Panc1 (cell line): ENCODE measurements at places on chromosomes 7 and 10.

GRCh38 chr10:11875494-11876281 lies 52.5 kb downstream of the PROSER2 start:
- peak; percentile 48 for DNase-seq

- DNase-seq: no peak
Observed at GRCh38 chr7:149664666-149665065, 108.7 kb downstream of the ZNF467 start.

GRCh38 chr10:88901206-88901983 lies 21.4 kb downstream of the STAMBPL1 start:
- DNase-seq: no peak

GRCh38 chr7:2374830-2375728 lies 20.5 kb downstream of the EIF3B start:
- no peak for DNase-seq

GRCh38 chr10:85537561-85537960 lies 829.0 kb downstream of the GRID1 start:
- DNase-seq: peak; percentile 46

- no peak for DNase-seq
Observed at GRCh38 chr10:84076540-84077195, 62.6 kb upstream of the GHITM start.

- DNase-seq: no peak
Observed at GRCh38 chr7:95996174-95996573, 223.8 kb downstream of the DYNC1I1 start.

DNA sequence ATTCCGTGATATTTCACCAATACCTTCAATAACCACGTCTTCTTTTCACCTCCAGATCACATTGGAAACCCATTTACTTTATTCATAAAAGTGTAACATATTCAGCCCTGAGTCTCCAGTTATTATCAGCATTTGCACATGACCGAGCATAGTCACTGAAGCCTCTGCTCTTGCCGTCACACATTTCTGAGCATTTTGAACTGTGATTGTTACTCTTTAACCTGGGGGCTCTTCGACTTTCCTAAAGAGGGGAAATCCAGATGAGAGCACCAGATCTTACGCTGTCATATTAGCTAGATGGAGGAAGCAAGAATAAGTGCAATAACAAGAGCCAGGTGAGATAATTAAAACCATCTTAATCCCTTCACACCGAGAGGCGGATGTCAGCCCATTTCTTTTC lies 260.0 kb upstream of the NRP1 start:
- no peak for DNase-seq

DNA sequence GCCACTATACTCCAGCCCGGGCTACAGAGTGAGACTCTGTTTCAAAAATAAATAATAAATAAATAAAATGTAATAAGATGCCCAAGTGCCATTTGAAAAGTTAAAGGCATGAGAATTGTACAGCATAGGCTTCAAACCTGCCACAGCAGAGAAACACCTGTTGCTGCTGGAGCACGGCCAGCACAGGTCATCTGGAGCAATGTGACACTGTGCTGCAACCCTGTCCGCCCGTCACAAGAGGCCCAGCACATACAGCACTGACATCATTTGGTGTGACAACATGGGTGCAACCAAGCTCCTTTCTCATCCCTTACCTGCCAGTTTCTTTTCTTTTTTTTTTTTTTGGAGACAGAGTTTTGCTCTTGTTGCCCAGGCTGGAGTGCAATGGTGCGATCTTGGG lies 1.3 kb downstream of the RFC2 start:
- no peak for DNase-seq

DNA sequence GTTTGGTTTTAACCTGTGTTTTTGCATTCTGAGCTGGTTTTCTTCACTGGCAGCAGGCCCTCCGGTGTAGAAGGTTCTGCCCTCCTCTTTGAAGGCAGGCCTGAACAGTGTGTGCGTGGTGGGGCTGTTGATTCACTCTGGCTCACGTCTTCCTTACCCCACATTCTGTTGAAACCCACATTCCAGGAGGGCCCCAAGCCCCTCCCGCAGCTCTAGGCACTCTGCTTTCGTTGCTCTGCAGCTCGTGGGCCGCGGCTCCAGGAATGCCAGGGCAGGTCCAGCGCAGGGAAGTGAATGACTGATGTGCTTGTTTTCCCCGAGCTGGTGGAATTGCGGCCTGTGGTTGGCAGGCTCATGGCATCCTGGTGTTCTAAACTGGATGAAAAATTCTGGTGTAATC lies 49.0 kb downstream of the HTRA1 start:
- no peak for DNase-seq

DNA sequence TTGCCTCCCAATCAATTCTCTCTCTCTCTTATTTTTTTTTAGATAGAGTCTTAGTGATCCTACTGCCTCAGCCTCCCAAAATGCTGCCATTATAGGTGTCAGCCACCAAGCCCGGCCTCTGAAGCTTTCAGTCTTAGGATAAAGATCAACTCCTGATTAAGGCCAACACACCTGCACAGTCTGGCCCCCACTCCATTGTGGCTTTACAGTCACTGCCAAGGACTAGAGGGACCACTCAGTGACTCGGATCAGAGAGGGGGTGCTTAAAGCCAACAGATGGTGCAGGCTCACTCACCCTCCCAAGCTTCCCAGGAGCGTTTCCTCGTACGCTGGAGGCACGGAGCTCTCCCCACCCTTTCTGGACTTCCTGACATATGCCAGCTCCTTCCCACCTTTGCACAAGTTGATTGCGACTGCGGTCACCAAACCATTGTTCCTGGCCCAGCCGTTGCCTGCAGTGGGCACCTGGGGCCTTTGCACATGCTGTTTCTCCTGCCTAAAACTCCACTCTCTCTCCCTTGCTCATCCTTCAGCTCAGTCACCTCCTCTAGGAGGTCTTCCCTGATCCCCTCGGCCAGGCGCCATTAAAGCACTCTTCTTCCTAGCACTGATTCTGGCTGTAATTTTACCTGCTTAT lies 1.7 kb upstream of the CDH23 start:
- DNase-seq: no peak

DNA sequence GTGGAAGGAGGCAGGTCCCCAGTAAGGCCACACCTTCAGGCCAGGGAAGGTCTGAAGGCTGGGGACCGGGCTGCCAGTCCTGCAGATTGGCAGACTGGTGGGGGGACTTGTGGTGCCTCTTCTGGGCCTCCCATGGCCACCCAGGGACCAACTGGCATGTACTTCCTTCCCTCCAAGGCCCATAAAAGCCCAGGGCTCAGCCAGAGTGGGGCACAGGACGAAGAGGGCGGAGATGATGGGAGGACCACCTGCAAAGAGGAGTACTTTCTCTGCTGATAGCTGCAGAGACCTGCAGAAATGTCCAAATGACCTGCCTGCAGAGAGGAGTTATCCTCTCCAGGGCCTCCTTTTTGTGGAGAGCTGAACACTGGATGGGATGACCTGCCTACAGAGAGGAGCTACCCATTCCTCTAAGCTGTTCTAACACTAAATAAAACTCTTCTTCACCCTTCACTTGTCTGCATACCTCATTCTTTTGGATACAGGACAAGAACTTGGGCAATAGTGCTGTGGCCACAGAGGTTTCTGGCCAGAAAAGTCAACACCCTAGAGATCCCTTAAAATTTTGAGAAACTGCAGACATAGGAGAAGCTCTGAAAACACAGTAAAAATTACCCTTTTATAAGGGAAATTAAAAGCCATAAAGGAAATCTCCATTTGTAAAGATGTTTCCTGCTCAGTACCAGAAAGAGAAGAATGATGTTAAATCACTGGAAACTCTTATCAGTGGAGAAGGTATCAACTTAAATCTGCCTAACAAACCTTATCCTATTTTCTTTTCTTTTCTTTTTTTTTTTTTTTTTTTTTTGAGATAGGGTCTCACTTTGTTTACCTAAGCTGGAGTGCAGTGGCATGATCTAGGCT lies 20.7 kb upstream of the PRF1 start:
- DNase-seq: no peak

- DNase-seq: no peak
Observed at GRCh38 chr10:24462889-24463552, 254.1 kb downstream of the KIAA1217 start.

DNA sequence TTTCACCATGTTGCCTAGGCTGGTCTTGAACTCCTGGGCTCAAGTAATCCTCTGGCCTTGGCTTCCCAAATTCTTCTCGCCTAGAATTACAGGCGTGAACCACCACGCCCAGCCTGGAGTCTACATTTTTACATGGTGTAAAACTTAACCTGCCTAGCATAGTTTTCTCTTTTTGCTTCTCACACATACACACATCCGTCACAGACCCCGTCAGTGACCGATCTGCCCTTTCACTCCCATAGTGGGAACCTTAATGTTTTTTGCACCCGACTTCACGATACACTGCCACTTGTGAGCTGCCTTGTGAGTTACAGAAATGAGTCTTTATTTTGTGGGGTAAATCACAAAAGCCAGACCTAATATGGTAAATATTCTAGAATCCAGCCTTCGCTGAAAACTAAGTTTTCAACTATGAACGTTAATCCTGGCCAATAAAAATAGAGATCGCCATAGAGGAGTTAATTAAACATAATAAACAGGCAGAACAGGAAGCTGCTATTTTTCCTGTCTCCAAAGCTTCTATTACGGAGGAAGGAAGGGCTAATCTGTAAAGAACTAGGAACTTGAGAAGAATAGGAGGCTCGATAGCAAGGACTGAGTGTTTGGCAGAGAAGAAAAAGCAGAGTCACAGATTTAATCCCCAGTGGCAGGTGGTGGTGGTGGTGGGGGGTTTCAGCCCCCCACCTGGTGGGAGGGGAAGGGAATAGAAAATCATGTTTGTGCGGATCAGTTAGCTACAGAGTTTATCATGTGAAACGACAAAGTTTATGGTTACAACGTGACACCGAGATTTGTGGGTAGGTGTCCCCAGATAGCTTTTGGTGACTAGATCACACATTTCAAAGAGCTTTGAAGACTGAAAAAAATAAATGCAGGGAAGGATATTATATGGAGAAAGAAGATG lies 14.7 kb upstream of the FAM171A1 start:
- no peak for DNase-seq

- no peak for DNase-seq
Observed at GRCh38 chr7:158956805-158957509, 100.6 kb downstream of the DYNC2I1 start.

- no peak for DNase-seq
Observed at GRCh38 chr7:11366118-11366517, 392.4 kb downstream of the PHF14 start.

- no peak for DNase-seq
Observed at GRCh38 chr10:130105724-130106123, 4.9 kb downstream of the C10orf143 start.

- no peak for DNase-seq
Observed at GRCh38 chr7:127114742-127115265, 137.9 kb downstream of the GRM8 start.

DNA sequence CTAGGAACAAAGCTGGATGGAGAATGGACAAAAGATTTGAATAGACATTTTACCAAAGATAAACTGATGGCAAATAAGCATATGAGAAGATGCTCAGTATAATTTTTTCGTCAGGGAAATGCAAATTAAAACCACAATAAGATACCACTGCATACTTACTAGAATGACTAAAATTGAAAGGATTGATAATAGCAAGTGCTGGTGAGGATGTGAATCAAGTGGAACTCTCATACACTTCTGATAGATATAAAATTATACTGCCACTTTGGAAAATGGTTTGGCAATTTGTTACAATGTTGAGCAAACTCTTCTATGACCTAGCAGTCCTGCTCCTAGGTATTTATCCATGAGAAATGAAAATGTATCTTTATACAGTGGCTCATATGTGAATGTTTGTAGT lies 83.3 kb downstream of the EXOC6 start:
- no peak for DNase-seq

DNA sequence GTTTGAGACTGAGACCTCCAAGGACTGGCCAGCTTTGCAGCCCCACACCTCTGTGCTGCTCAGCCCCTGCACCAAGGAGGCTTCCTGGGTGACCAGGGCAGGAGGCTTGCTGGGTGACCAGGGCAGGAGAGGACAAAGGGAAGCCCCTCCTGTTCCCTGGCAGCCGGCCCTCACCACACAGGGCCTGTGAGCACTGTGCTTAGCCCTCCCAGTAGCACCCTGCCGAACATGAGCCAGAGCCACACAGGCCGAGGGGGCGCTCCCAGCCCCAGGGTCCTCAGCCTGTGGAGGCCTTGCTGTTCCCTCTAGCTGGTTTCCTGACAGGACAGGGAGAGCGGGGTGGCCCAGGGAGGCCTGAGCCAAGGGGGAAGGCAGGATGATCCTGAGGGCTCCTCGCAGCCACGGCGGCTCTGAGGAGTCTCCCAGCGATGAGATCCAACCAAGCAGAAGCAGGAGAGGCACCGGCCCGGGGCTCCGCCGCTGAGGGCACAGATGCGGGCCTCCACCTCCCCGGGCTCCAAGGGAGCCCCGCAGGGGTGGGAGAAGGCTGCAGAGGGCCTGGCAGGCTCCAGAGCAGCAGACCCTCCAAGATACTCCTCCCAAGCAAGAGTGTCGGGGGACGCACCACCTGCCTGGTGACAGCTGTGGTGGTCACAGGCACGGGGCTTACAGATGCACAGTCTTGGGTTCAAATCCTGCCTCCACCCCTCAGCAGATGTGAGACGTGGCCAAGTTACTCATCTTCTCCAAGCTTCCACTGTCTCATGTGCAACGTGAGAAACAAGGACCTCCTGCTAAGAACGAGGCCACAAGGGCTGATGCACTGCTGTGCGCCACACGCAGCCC lies 22.5 kb downstream of the WDR86 start:
- no peak for DNase-seq

- DNase-seq: no peak
Observed at GRCh38 chr7:116018731-116019130, 11.8 kb downstream of the TFEC start.

GRCh38 chr7:134140889-134141867 lies 14.0 kb downstream of the LRGUK start:
- DNase-seq: peak; percentile 64

DNA sequence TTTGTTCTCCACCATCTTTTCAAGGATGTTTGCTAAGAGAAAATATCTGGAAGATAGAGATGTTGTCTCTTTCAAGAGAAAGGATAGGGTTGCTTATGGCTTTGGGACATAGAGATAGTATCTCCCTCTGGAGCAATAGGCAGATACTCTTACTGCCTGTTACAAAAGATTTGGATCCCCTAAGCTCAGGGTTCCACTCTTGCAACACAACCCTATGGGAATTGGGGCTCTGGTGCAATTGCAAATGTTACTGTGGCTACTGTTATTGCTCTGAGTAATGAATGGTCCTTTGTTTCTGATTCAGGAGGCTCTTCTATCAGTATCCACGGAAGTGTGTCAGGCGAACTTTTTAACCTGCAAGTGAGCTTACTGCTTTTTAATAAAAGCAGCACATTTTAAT lies 88.8 kb downstream of the GPR85 start:
- no peak for DNase-seq

DNA sequence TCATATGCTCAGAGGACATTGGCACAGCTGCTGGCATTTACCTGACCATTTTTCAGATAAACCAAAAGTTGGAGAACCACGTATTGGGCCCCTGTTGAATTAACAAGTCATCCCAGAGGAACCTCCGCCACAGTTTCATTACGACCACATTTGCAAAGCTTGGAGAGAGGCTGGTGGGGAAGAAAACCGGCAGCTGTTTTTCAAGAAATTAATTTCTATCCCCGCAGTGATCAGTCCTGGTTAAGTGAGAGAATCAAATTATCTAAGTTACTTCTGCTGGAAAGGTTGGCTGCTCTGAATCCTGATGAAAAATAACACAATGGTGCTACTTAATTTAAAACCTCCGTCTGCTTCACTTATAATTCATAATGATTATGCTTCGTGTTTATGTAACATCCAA lies 737.1 kb upstream of the AUTS2 start:
- DNase-seq: no peak
